ENCODE measurements at places on chromosomes 2 and 18.

- DNase-seq = no peak
These were observed 676 bp upstream of the AGPS start for GRCh38 chr2:177391822-177392372.

- DNase-seq = no peak
These were observed 174.6 kb upstream of the LYPD1 start for GRCh38 chr2:132844585-132844984.

GRCh38 chr2:18132697-18133096 is 254.2 kb downstream of the KCNS3 start:
- no peak for DNase-seq

DNA sequence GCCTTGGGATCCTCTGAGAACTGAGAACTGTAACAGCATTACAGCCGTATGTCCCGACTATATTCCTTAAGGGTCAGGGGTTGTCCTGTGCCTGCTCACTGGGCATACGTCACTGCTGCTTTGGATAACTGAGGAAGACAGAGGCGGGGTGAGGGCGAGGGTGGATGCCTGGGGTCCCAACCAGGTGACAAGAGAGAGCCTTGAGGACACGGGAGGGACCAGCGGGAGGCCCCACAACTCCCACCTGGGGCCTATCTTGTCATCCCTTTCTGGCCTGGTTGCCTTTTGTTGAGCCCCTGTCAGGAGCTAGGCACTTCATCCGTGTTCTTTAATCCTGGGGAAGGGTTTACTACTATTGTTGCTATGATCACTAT is 28.8 kb downstream of the INPP5D start:
- no peak for DNase-seq

DNA sequence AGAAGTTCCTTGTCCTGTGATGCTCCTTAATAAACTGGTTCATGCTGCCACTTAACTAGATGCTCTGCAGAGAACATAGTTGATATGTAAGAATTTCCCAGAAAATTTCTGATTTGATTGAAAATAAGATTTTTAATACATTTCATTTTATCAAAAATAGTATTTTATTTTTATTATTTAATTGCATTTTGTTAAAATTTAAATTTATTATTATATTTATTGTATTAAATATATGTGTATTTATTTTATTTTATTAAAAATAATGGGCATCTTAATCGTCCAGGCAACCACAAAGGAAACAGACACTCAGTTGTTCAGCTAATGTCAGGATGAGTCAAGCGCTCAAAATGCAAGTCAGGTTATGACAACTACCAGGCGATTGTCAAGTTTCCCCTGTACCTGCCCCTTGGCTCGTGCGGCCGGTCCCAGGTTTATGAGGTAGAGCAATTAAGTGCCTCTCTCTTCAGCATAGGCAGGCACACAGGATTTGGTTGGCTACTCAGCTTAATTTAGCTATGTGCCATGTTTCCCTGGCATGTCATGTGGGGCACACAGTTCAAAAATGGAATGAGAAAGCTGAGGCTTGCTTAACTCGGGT is 361.2 kb downstream of the RND3 start:
- DNase-seq = no peak

DNA sequence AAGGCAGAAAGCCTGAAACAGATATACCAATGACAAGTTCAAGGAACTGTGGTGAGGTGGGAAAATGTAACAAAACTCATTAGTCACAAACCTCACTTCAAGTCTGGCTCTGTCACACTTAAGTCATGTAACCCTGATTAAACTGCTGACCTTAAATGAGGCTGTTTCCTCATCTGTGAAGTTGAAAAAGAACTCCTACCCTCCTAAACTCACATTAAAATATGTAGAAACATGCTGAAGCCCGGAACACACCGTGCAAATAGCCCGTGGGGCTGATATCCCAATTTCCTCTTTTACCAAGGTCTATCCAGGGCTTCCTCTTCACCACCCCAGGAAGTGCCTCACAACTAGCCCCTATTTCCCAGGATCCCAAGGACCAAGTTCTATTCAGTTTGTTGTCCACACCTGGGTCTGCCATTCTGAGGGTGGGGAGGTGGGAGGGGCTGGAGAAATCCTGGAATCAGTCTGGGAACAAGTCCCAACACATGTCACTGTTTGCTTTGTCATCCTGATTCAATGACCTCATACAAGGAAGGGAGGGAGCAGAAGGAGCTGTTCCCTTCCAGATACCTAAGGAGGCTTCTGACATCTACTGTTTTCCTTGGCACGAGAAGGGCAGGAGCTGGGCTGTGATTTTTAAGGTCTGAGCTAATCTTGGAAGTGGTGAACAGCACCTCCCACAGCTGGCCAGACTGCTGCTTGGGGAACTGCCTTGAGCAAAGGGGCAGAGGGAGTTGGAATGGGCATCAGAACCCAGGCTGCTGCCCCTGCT is 42.3 kb downstream of the SLC4A1AP start:
- peak; percentile 57 for DNase-seq

DNA sequence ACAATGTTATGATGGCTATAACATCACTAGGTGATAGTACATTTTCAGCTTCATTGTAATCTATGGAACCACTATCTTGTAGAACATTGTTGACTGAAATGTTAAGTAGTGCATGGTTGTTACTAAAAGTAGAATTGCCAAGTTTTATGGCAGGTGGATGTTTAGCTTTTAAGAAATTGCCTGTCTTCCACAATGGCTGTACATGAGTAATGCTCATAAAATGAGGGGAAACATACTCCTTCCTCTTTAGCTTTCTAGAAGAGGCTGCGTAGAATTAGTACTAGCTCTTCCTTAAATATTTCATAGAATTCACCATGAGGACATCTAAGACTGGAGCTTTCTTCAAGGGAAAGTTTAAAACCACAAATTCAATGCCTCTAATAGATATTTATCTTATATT is 161.0 kb downstream of the TPGS2 start:
- no peak for DNase-seq

- no peak for DNase-seq
These were observed 91.7 kb downstream of the KLF7 start for GRCh38 chr2:207073801-207074678.

GRCh38 chr2:8252997-8253694 is 428.7 kb upstream of the ID2 start:
- DNase-seq = no peak

DNA sequence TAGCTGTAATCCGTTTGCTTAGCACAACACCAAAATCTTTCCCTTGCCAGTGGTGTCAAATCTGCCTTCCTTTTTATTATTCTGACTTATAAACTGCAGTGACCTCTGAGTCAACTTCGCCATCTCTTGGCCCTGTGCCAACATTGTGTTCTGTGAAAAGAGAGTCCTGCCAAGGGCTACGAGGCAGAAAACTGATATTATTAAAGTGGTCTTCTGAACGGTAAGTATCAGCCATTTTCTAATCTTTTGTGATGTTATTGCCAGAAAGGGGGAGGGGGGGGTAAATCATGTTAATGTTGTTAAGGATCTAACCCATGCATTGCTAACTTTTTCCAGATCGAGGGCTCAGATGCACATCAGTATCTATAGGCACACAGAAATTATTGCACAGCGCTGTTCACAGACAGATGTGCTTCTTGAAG is 121.5 kb upstream of the LTBP1 start:
- no peak for DNase-seq

GRCh38 chr18:8962855-8963635 is 139.5 kb upstream of the NDUFV2 start:
- no peak for DNase-seq

DNA sequence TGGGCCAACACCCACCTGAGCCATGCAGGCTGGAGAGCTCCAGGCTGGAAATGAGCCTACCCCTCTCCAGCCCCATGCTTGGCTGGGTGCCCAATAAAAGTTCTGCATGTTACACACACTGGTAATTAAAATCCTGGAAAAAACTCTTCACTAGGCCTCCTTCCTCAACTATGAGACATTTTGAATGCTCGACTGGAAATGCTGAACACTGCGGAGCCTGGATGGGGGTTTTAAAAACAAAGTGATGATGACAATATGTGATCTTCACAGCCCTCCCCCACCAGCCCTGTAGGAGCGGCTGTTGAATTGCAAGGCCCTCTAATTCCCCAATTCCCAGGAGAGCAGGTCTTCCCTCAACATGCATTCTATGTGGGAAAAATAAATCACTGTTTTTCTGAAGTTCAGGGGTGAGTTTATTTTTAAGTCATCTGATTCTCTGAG is 179.2 kb downstream of the TTC32 start:
- no peak for DNase-seq

DNA sequence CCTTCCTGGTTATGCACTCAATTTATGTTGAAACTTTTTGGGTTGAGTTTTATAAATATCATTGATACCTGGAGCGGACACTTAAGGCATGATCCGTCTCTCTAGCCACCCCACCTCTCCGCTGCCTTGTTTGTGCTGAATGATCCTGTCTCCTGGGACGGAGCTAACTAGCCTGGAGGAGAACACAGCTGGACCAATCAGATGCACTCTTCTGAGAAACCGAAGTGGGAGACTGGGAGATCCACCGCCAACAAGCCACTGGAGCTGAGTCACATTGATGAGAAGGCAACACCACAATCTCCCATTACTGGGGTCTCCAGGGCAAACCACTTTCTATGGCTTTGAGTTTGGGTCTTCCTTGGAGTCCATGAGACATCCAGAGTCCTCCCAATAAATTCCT is 29.3 kb downstream of the CYP26B1 start:
- no peak for DNase-seq

DNA sequence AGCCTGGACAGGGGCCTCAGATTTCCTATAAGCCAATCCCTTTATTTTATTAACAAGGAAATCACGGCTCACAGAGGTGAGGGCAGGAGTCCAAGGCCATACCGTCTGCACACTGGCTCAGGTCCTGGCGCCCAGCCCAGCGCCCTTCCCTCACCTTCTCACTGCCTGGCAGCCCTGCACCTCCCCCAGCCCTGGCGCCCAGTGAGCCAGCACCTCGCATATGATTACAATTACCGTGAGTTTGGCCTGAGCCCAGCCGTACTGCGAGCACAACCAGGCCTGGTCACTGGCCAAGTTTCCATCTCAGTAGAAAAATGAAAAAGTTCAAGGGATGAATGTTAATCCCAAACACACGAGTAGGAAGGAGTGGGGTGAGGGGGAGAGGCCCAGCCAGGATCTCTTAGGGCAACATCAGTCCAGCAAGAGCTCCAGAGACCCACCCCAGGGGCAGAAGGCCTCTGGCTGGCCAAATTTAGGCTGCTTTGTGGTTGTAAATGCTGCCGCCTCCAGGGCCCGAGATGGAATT is 68.4 kb downstream of the MCFD2 start:
- DNase-seq = peak; percentile 98

DNA sequence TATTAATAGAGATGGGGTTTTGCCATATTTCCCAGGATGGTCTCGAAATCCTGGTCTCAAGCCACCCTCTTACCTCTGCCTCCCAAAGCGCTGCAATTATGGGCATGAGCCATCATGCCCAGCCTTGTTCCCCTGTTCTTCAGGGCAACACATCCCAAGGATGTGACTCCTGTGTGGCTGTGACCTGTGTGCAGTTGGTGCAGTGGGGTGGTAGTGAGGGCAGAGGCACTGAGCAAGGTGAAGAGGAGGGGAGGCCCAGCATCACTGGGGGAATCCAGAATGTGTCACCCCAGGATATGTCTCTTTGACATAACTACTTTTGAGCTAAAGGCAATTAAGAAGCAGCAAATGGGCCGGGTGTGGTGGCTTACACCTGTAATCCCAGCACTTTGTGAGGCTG is 23.4 kb downstream of the CENPA start:
- no peak for DNase-seq

GRCh38 chr2:14903709-14904374 is 271.3 kb downstream of the LRATD1 start:
- DNase-seq = peak; percentile 25

DNA sequence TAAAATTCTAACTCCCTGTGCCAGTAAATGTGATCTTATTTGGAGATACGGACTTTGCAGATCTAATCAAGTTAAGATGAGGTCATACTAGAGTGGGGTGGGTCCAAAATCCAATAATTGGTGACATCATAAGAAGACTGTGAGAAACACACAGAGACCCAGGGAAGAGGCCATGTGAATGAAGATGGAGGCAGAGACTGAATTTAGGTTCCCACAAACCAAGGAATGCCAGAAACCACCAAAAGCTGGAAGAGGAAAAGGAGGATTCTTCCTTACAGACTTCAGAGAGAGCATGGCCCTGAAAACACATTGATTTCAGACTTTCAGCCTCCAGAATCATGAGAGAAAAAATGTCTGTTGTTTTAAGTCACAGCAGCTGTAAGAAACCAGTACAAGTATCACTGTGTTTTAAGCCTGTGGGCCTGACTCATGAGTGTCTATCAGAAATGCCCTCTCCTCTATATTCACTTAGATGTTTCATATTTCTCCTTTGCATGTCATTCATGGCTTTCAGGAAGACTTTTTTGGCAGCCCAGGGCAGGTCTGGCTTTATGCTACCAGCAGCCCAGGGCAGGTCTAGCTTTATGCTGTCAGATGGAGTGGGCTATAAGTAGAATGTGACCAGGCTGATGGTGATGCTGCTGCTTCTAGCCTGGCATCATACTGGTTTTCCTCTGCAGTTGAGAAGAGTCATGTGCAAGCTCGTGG is 100.0 kb downstream of the SPOPL start:
- no peak for DNase-seq

DNA sequence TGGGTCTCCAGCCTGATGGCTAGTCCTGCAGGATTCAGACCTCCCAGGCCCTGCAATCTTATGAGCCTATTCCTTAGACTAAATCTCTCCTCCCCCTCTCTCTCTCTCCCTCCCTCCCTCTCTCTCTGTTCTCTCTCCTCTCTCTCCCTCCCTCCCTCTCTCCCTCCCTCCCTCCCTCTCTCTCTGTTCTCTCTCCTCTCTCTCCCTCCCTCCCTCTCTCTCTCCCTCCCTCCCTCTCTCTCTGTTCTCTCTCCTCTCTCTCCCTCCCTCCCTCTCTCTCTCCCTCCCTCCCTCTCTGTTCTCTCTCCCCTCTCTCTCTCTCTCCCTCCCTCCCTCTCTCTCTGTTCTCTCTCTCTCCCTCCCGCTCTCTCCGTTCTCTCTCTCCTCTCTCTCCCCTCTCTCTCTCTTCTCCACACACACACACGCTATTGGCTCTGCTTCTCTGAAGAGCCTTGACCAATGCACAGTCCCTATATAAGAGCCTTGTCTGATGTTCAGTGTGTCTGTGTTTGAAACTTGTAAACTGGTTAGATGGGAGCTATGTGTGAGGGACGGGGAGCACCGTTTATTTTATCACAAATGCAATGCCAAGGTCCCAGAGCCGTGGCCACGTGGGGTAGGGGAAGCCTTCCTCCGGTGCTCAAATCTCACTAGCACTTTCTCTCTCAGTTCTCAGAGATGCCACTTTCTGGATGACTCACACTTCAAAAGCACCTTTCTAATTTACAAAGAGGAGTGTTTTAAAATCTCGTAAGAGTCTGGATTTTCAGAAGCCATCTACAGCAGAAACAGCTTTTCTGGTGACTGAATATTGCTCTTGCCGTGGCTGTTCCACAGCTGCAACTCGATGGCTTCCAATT is 9.4 kb upstream of the PRLH start:
- DNase-seq = no peak

- no peak for DNase-seq
These were observed 251.2 kb upstream of the RAB6C start for GRCh38 chr2:129728035-129728972.

- no peak for DNase-seq
These were observed 97.7 kb downstream of the DGKD start for GRCh38 chr2:233451950-233452349.

- no peak for DNase-seq
These were observed 14.0 kb upstream of the MAPRE2 start for GRCh38 chr18:35027206-35027605.
